ENCODE measurements at places on chromosomes 3 and 15.

DNA sequence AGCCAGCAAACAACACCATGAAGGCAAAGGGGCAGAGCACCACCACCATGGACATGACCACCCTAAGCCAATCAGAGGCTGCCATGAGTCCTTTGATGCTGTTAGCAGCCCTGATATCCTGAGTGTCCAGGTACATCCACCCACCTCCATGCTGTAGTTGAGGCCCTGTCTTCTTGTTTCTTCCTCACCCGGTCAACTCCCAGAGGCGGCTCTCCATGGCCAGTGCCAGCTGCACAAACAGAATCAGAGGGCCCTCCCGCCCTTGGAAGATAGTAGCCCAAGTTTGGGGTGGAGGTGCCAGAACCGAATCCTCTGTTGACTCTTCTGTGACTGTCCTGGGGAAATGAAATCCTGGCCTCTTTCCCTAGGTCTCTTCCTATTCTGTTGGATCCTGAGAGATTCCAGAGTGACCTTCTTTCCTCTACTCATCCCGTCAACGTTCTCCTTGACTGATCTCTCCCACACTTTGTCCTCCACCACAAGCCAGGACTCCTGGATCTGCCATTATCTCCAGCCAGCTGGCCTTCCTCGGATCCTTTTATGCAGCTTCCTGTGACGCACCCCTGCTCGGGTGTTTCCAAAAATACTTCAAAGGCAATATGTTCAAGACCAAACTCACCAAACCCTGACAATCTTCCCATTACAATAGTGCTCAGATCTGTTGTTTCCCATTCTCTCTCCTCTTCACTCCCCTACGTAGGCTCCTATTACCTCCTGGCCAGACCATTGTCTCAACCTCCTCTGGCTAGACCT, 45.4 kb upstream of the DLG1 start:
- no peak for DNase-seq

GRCh38 chr3:23623844-23624243, 181.9 kb upstream of the UBE2E1 start:
- DNase-seq: no peak

- no peak for DNase-seq
Observed at GRCh38 chr15:74212494-74212893, 9.9 kb upstream of the STRA6 start.

GRCh38 chr15:39230205-39230907, 350.5 kb upstream of the THBS1 start:
- DNase-seq: no peak

DNA sequence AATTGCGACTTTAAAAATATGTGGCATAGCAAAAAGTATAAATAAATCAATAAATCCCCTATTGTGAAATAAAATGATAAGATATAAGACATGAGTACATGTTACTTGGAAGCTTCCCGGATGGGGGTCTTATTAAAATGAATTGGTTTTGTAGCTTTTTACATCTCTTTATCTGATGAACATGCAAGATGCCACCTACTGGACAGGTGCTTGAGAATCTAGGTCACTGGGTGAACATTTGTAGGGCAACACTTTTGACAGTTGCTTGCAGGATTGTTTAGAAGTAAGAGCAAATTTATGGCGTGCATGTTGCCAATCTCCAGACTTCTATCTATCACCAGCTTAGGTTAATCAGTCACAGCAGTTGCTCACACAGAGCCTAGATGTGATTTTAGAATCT, 362.7 kb upstream of the SUCLG2 start:
- no peak for DNase-seq

- no peak for DNase-seq
Observed at GRCh38 chr15:90895571-90896117, 7.5 kb upstream of the MAN2A2 start.

- no peak for DNase-seq
Observed at GRCh38 chr3:29281094-29281343, 148 bp downstream of the RBMS3 start.

DNA sequence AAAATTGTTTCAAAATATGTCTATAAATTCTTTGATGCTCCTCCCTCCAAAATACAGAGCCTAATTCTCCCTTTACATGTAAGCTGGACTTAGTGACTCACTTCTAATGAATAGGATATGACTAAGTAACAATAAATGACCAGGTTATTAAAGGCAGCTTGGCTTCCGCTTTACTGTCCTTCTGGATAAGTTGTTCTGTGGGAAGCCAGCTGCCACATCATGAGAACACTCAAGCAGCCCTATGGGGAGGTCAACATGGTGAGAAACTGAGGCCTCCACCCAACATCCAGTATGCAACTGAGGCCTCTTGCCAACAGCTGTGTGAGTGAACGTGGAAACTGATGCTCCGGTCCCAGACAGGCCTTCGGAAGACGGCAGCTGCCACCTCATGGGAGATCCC, 247.3 kb upstream of the CHRM5 start:
- peak; percentile 14 for DNase-seq

DNA sequence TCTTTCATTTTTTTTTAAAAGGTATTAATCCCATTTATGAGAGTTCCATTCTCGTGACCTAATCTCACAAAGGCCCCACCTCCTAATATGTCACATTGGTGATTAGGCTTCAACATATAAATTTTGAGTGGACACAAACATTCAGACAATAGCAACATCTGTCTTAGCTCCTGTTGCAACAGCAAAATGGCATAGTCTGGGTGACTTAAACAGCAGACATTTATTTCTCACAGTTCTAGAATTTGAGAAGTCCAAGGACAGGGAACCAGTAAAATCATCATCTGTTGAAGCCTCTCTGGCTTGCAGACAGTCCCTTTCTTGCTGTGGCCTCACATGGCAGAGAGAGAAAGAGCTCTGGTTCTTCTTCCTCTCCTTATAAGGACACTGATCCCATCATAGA, 3.2 kb upstream of the PLSCR2 start:
- no peak for DNase-seq

GRCh38 chr15:90829126-90829525, 39.3 kb upstream of the FURIN start:
- no peak for DNase-seq

DNA sequence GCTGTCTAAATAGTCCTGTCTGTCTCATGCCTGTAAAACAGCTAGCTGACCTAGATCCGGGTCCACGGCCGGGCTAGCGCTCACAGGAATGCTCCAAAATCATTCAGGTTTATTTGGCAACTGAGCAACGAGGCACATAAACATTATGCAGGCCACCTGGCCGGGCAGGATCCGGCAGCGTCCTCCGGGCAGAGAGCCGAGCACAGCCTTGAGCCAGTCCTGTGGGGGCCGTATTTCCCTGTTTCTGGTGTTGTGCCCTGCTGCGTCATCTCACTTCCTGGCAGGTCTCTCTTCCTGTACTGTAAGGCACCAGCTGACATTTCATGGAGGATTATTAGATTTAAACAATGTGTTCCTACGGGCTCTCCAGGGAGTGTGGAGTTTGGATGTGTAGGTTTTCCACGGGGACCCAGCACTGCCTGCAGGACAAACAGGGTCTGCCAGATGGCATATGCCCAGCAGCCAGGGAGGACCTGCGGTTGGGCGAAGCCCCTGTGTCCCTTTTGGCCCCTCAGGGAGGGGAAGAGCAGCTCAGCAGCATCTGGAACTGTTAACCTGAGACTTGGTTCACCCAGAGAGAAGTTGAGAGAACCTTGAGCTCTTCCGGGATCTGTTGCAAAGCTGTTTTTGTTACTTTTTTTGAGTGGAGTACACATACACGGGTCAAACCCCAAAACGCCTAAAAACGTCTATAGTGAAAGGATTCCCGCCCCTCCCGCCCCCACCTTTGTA, 16.6 kb upstream of the LRRK1 start:
- DNase-seq: peak; percentile 72

DNA sequence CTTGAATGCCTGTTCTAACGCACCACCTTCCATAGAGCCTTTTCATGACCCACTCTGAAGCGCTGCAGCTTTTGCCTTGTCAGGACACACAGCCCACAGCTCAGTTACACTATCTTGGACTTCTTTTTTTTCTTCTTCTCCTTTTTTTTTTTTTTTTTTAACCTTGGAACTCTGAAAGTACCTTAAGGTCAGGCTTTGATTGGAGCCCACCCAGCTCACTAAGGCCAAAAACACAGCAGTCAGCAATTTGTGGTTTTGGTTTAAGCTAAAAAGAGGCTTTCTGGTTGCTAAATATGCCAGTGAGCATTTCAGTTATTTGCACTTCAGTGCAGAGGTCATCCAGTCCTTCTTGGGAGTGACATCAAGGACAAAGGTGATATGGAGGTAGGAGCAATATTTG, 1.7 kb downstream of the SLC25A20 start:
- no peak for DNase-seq

- no peak for DNase-seq
Observed at GRCh38 chr3:43287500-43287873, 1.1 kb downstream of the SNRK start.

DNA sequence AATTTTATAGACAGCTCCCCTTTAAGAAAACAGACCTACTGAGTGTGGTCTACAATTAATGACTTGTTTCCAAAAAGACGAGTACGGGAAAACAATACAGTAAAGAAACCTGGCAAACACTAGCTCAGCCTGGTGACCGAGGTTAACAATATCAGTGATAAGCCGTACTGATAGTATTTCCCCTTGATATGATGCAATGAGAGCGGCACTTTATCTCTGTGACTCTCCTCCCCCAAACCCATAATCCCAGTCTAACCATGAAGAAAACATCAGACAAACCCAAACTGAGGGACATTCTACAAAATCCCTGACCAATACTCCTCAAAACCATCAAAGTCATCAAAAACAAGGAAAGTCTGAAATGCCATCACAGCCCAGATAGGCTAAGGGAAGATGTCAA, 8.2 kb downstream of the DENND4A start:
- no peak for DNase-seq

- no peak for DNase-seq
Observed at GRCh38 chr3:166889241-166889640, 490.9 kb downstream of the ZBBX start.

DNA sequence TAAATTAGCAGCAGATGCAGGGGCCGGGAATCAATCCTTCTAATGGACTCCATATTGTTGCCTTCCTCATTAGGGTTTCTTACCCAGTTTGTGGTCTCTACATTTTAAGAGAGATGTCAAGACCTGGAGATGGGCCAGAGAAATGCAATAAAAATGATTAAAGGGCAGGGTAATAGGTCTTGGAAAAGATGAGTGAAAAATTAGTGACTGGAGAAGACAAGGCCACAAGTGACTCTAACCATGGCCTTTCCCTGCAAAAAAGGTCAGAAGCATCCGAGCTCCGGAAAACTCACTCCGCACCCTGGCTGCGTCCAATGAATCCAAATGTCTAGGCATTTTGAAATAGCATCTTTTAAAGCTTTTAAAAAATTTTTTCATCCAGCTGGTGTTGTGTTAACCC, 152.8 kb downstream of the ARRDC4 start:
- no peak for DNase-seq

GRCh38 chr3:171838218-171838720, 4.9 kb upstream of the TMEM212 start:
- DNase-seq: peak; percentile 20

GRCh38 chr3:151169262-151169947, 33.6 kb downstream of the GPR171 start:
- DNase-seq: no peak

- no peak for DNase-seq
Observed at GRCh38 chr15:78766041-78766440, 45.2 kb downstream of the ADAMTS7 start.

- no peak for DNase-seq
Observed at GRCh38 chr3:195101001-195101583, 169.9 kb downstream of the XXYLT1 start.

GRCh38 chr3:194396859-194397756, 2.0 kb downstream of the GP5 start:
- no peak for DNase-seq

- peak; percentile 16 for DNase-seq
Observed at GRCh38 chr3:100954990-100955389, 38.2 kb downstream of the ABI3BP start.

- peak; percentile 76 for DNase-seq
Observed at GRCh38 chr3:101950510-101950909, 101.2 kb downstream of the NFKBIZ start.

DNA sequence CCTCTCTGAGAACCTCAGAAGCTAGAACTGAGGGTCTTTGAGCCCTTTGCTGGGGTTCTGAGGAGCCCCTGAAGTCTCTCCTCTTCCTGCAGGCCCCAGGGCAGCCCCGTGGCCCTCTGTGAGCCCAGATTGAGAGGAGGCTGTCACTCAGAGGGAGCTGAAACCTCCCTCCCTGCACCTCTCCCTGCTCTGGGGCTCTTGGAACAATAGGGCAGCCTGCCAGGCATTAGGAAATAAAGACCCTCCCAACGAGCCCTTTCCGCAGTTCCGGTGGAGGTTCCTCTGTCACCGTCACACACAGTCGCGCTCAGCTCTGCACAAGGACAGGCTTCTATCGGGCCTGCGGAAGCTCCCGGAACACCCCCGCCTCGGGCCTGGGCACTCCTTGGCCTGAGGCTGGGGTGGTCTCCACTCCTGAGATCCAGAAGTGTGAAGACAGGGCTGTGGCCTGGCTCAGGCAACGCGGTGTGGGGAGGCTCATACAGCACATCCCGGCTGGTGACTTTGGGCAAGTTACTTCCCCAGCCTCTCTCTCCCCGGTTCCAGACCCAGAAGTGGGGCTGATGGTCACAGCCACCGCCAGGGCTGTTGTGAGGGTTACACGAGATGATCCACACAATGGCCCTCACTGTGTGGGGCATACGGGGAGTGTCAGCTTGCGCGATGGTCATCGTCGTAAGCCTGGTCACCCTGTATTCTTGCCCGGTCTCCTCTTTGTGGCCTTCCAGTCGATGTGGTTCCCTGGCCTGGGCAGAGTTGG, 17.7 kb downstream of the MELTF start:
- DNase-seq: no peak

GRCh38 chr3:13158871-13159270, 85.6 kb upstream of the IQSEC1 start:
- no peak for DNase-seq

DNA sequence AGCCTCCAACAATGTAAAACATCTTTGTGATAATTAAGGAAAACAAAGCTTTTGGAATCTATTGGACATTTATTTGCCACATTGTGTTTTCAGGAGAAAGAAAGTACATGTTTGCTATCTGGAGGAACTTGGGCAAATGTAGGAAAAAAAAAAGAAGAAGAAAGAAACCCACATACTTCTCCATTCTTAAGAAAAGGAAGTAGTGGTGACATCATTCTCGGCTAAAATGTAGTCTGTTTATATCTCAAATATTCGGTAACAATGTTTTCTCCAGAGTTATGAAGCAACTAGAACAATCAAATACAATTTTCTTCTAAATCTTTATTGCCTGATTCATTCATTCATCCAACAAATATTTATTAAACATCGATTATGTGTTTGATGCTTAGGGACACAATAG, 2.3 kb upstream of the TGFBR2 start:
- DNase-seq: no peak

GRCh38 chr15:79090487-79091203, at the start of gene RASGRF1:
Gene RASGRF1 (minus strand): TSS chr15:79090780. CDS start chr15:79090498, 282 bp downstream.
- DNase-seq: peak; percentile 36

DNA sequence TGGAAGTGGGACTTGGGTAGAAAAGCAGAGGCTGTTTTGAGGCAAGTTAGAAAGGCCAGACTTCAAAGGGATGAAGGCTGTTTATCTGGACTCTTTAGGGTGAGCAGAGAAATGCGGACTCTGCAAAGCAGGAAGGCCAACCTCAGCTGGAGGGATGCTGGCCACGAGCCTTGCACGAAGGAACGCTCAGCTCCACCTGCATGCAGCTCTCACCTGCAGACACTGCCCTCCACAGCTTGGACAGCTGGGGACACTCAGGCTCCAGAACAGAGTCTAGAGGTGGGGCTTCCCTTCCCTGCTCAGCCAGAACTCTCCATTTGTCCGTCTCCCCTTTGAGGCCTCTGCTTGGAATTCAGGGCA, 229.7 kb downstream of the ADAMTS17 start:
- no peak for DNase-seq

GRCh38 chr15:99087405-99087943, 17.4 kb upstream of the SYNM start:
- DNase-seq: no peak

- DNase-seq: no peak
Observed at GRCh38 chr15:66927201-66928077, 138.0 kb upstream of the SMAD3 start.

Data from urothelium cell line (cell line).